ENCODE measurements at places on chromosomes 4 and X.

GRCh38 chr4:110184791-110185155, 13.6 kb downstream of the ELOVL6 start:
- no peak for DNase-seq

GRCh38 chrX:7620560-7620959, 222.4 kb upstream of the VCX start:
- DNase-seq = no peak

GRCh38 chr4:40486534-40486933, 143.1 kb downstream of the RBM47 start:
- no peak for DNase-seq

GRCh38 chr4:123564758-123565346, 168.3 kb downstream of the SPRY1 start:
- DNase-seq = peak; percentile 0

DNA sequence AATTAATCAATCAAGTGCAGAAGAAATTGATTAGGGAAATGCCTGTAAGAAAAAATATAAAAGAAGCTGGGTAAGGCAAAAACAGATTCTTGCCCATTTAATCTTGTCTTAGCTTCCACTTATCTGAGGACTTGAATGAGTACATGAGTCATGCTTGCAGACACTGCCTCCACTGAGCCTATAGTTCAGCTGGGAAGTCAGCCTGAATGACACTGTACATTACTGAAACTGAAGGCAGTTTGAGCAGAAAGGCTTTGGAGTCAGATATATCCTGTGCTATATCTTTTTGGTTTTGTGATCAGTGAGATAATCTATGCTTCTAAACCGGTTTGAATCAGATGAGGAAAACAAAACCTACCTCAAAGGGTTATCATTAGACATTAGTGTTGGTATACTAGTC, 61.3 kb downstream of the NUDT11 start:
- DNase-seq = no peak

DNA sequence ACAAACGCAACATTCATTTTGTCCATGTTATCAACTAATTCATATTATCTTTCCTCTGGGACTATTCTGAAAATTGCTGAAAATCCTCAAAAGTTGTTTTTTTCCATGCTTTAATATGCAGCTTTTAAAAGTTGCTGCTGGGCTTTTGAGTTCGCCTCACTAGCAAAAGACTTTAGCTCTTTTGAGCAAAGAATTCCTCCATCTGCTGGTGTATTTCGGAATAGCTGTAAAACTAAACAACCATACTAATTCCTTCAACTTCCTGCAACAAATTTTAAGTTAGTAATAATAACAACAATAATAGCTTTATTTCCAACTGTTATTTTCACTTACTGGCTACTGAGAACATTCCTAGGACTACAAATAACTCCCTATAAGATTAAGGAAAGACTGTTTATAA, 124.5 kb upstream of the PLAC1 start:
- no peak for DNase-seq

DNA sequence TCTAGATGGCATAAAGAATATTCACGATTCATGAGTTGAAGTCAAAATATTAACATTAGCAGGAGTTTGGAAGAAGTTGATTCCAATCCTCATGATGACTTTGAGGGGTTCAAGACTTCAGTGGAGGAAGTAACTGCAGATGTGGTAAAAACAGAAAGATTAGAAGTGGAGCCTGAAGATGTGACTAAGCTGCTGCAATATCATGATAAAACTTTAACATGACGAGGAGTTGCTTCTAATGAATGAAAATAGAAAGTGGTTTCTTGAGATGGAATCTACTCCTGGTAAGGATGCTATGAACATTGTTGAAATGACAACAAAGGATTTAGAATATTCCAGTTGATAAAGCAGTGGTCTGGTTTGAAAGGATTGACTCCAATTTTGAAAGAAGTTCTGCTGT, 70.1 kb upstream of the TMLHE start:
- DNase-seq = no peak

DNA sequence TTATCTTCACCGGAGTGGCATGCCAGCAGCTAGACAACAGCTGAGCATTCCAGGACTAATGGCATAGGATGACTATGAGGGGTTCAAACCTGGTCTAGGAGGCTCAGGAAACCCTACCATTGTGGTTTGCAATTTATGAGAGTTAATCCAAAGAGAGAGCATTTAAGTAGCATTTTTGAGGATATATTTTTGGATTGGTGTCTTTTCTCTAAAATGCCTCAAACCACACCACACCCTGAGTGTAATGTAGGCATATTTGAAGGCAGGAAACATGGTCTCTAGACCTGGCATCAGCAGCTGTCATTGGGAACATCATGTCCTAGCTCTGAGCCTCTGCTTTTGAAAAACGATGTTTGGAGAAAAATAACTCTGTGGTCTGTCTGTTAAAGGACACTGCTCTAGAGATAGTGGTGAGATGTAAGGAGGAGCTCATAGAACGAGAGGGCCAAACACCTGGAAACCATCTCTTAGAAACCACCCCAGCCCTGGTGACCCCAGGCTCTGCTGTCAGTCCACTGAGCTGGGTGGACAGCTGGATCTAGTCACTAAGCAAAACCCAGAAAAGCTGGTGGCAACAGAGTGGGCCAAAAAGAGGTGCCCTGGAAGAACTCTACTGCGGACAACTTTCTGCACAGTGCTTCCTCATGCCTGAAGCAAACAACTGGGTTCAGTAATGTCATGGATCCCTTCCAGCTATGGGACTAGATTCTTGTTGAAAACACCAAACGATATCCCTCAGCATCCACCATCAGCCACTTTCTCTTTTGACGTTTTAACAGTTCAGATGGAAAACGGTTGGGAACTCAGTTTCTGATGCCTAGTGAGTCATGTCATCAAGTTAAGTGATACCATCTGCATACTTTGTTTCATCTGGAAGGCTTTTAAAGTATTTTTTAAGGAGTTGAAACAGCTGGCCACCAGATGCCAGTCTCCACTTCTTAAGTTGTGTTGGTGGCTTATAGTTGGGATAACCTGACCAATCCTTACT, 100.2 kb upstream of the C1QTNF7 start:
- no peak for DNase-seq

GRCh38 chr4:55132775-55133174, 7.4 kb upstream of the KDR start:
- no peak for DNase-seq

GRCh38 chr4:23169608-23170311, 477.0 kb downstream of the GBA3 start:
- no peak for DNase-seq

DNA sequence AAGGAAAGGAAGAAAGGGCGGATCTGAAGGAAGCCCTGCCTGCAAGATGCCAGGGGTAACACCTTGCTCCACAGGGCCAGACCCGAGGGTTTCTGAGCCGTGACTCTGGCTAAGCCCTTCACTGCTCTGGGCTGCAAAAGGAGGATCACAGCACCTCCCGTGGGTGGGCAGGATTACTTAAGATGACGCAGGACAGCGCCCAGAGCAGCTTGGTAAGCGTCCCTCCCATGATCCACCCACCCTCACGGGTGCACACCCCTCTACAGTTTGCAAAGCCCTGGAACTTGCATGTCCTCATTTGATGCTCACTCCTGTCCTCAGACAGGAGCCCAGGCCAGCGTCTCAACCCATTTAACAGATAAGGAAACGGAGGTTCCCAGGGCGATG, 64.9 kb downstream of the CRMP1 start:
- DNase-seq = no peak

- DNase-seq = no peak
Observed at GRCh38 chr4:38290914-38291313, 330.7 kb downstream of the PTTG2 start.

- no peak for DNase-seq
Observed at GRCh38 chr4:144449611-144450010, 196.3 kb upstream of the HHIP start.

GRCh38 chrX:108641589-108642272, 94.6 kb downstream of the IRS4 start:
- no peak for DNase-seq

GRCh38 chr4:4854649-4855295, 4.7 kb upstream of the MSX1 start:
- no peak for DNase-seq

- DNase-seq = no peak
Observed at GRCh38 chr4:138835832-138836533, 179.6 kb upstream of the NOCT start.

DNA sequence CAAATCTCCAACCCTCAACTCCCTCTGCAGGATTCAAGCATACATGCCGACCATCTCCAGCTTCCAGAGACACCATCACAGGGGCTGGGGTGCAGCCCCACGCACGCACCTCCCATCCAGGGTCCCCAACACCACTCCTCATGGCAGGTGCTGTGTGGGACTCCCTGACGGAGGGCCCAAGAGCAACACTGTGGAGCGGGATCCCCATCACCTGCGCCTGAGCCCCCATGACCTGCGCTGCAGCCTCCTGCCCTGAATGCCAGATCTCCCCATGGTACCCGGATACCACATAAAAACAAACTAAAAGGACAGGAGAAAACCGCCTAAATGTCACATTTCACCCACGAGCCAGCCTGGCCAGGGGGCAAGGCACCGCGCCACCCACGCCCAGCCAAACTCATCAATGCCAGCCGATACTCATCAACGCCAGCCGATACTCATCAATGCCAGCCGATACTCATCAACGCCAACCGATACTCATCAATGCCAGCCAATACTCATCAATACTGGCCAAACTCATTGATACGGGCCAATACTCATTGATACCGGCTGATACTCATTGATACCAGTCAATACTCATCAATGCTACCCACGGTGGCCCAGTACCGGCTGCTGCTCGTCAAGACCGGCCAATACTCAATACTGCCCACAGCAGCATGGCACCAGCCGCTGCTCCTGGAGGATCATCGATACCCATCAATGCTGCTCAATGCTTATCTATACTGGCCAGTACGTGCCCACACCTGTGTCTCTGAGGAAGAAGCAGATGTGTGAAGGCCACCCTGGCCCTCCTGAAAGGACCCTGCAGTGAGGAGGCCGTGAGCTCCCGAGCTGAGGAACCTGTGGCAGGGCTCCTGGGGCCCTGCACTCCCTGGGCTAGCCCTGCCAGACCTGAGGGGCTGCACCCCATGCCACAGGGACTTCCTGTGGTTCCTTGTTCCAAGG, 6.2 kb downstream of the CTBP1 start:
- DNase-seq = no peak

GRCh38 chr4:78722878-78723277, 53.3 kb upstream of the BMP2K start:
- no peak for DNase-seq

DNA sequence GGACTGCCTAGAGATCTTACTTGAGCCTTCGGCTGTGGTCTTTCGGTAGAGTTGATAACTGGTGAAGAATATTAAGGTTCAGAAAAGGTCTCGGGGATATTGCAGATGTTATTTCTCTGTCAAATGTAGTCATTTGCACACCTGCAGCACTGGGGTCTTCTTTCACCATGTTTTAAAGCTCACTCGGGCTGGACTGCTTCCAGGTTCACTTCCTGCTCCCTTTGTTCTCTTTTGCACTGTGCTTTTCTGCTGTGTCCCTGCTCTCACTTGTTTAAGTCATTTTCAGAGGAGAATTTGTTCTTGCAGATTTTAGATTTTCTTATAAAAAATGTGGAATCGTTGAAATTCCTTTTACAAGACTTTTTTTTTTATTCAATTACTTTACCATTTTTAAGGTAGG, 68.5 kb downstream of the BMPR1B start:
- no peak for DNase-seq

- DNase-seq = no peak
Observed at GRCh38 chrX:82692991-82693390, 815.1 kb upstream of the POU3F4 start.

- DNase-seq = no peak
Observed at GRCh38 chrX:19702856-19703255, 184.5 kb downstream of the SH3KBP1 start.

DNA sequence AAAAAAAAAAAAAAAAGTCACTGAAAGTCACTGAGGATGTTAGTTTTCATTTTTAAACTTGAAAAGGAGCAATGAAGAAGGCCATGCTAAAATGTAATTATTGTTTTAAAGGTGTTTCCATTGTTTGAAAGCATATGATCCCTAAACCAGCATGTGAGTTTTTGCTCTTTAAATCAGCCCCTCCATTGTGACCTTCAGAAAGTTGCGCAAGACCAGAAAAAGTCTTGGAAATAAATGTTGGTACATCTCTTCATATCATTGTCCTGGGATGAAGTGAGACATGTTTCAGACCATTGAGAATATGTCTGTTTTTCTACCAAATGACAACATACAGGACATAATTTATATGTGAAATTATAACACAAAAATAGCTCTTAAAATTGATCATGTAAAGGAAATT, 150.6 kb downstream of the GPM6A start:
- no peak for DNase-seq

DNA sequence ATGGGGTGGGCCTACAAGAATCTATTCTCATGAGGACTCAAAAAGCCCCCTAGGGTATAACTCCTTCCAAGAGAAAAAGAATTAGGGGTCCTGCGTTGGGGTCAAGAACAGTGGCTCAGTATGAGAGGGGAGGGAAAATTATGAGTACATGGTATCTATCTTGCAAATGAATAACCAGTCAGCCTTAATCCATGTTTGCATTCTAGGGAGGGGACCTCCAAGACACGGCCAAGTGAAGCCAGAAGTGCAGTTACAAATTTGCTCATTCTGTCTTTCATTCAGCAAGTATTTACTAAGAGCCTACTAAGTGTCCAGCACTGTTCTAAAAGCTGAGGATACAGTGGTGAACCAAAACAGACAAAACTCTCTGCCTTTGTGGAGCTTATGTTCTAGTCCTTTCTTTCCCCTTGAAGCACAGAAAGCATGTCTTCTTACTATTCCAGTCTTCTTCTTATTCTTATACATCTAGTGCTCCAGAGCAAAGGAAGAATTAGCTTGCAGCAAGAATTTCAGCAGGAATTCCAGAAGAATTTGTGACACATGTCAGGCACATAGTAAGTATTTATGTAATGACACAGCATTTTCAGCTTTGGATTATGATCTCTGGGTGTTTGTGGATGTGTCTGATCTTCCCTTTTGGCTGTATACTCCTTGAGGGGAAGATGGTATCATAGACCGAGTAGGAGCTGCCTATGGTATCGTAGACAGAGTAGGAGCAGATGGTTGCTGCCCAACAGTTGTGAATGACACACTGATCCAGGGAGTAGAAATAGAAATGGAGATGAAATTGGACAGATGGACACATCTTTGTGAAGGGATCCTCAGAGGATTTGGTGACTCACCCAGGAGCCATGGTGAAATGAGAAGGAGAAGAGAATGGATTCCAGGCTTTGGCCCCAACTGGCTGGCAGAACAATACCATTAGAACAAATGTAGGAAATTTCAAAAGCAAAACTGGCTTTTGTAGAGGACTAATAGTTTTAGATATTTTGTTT, 75.9 kb downstream of the COQ2 start:
- DNase-seq = no peak

- no peak for DNase-seq
Observed at GRCh38 chrX:150092549-150092948, 154.3 kb upstream of the EOLA2 start.

- no peak for DNase-seq
Observed at GRCh38 chr4:153570228-153570973, 104.2 kb downstream of the TMEM131L start.

DNA sequence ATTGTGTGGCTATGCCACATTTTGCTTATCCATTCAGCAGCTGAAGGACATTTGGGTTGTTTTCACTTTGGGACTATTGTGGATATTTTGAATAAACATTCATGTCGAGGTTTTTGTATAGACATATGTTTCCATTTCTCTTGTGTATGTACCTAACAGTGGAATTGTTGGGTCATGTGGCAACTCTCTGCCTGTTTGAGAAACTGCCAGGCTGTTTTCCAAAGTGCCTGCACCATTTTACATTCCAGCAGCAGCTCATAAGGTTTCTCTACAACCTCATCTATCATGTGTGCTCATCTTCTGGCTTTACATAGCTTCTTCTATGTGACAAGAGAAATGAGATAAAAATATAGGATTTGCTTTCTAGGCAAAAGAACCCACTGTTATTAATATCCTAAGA, 29.5 kb upstream of the TSPAN5 start:
- DNase-seq = no peak
